ENCODE measurements at places on chromosomes 5 and 9. TPM values are rescaled to one million over a fixed set of nuclear protein-coding genes. Genes with fewer than 3 reads are reported as not detected.

The STC2 gene
- polyA plus RNA-seq: 11.6 TPM

The NTNG2 gene
- polyA plus RNA-seq: 0.11 TPM

The NRG2 gene
- polyA plus RNA-seq: 0.30 TPM

The LCN9 gene
- polyA plus RNA-seq: not detected

The GABRA1 gene
- polyA plus RNA-seq: not detected

The PCDHB12 gene
- 0.36 TPM for polyA plus RNA-seq

The DDX4 gene
- not detected for polyA plus RNA-seq

The PCDHB8 gene
- polyA plus RNA-seq: 0.11 TPM

The TTC16 gene
- polyA plus RNA-seq: not detected

The LCN15 gene
- polyA plus RNA-seq: not detected

The COL23A1 gene
- not detected for polyA plus RNA-seq

The ABO gene
- polyA plus RNA-seq: not detected

The GLRA1 gene
- not detected for polyA plus RNA-seq

The ZFP2 gene
- polyA plus RNA-seq: 0.07 TPM

The PCBD2 gene
- 4.2 TPM for polyA plus RNA-seq

The AQP7 gene
- not detected for polyA plus RNA-seq

The LRRC19 gene
- polyA plus RNA-seq: not detected

The FOXD4L6 gene
- not detected for polyA plus RNA-seq

The PLPP7 gene
- 2.7 TPM for polyA plus RNA-seq

The PURA gene
- 1.3 TPM for polyA plus RNA-seq

The ZNF618 gene
- polyA plus RNA-seq: 22.6 TPM

The FBXO38 gene
- 18.6 TPM for polyA plus RNA-seq

The CDKN2A gene
- 10.7 TPM for polyA plus RNA-seq

The BRD3 gene
- 13.7 TPM for polyA plus RNA-seq

The PELO gene
- 8.6 TPM for polyA plus RNA-seq

The PRDM9 gene
- polyA plus RNA-seq: not detected

The PCDHA9 gene
- 0.03 TPM for polyA plus RNA-seq

The RANBP3L gene
- not detected for polyA plus RNA-seq
